Immature natural killer cell (primary cell): ENCODE measurements at places on chromosomes 13 and 19.

- no peak for DNase-seq
- no peak overlapping the region for H3K27ac ChIP-seq
- peaks cover 8% of the 10 kb centered on the region for H3K27me3 ChIP-seq
- no peak overlapping the region for H3K4me3 ChIP-seq
- no peaks in the 10 kb centered on the region for H3K4me1 ChIP-seq
Observed at GRCh38 chr13:93227878-93228642, 1.5 kb downstream of the GPC6 start.

GRCh38 chr19:2582984-2583956 is 107.3 kb downstream of the GADD45B start:
- H3K4me3 ChIP-seq = no peak overlapping the region
- H3K27ac ChIP-seq = no peak overlapping the region
- H3K27me3 ChIP-seq = peaks cover 2% of the 10 kb centered on the region
- H3K4me1 ChIP-seq = peaks cover 2% of the 10 kb centered on the region

DNA sequence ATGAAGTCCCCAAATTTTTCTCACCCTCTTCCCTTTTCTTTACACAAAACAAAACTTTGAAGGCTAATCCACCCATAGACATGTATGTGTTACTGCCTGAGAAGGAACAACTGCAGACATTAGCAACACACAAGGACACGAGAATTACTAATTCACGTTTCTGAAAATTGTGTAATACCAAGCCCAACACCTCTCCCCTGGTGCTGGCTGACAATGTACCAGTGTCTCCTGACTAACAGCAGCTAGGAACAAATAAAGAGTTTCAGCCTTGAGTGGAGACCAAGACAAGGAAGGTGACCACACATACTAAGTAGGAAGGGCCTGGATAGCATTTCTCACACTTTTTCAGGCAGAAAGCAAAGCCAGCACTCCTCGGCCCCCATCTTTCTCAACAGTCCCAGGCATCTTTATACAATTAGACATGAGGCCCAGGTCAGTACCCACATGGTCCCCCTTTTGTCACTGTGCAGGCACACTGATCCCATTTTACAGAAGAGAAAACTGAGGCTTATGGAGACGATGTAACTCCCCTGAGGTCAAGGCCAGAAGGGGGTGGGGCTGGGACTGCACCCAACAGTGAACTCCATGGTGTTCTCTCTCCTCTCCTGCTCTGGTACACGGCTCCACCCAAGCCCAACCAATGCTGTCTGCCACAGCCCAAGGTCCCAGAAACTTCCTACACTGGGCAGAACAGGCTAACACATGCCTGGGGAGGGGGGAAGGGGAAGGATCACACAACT is 8.7 kb downstream of the BRD4 start:
- H3K4me3 ChIP-seq = peak overlapping the region; percentile 25
- H3K4me1 ChIP-seq = peaks cover 88% of the 10 kb centered on the region
- H3K36me3 ChIP-seq = no peaks in the 10 kb centered on the region
- peak overlapping the region; percentile 47 for H3K27ac ChIP-seq

DNA sequence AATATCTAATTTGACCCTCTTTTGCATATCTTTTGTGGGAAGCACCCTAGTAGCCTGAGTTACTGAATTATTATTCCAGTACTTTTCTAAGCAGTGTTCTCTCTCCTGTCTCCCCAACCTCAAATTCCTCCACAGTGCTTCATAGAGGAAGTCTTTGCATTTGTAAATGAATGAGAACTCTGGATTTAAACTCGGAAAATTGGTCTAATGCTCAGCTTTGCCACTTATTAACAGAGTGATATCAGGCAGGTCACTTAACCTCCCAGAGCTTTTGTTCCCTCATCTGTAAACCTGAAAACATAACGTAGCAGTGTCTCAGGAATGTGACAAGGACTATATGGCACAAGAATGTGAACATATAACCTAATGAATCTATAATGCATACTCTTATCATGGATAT is 26.2 kb downstream of the FREM2 start:
- H3K36me3 ChIP-seq = no peaks in the 10 kb centered on the region
- H3K4me1 ChIP-seq = no peaks in the 10 kb centered on the region
- DNase-seq = no peak

DNA sequence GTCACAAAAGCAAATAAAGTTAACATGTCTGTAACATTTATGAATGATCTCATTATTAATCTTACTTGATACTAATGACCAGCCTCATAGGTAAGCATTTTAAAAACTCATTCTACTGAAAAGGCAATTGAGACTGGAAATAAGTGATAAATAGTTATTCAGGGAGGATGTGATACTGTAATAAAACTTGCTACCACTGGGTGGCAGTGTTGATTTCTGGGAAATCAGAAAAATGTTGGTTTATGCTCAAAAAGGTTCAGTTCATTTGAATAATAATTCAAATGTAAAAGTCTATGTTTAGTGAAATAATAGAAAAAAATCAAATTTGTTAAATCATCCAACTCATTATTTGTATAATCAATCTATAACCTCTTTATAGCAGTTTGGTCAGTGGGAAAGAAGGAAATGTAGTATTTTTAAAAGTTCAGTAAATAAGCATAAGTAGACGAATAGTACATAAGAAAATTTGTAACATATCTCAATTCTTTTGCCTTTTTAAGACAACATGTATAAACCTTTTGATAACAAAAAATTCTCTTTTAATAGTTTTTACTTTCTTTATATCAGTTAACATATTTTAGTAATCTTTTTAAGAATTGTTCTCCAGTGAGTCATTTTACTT is 9.6 kb downstream of the ABHD13 start:
- H3K27ac ChIP-seq = peak overlapping the region; percentile 67
- H3K27me3 ChIP-seq = no peaks in the 10 kb centered on the region
- peak; percentile 29 for DNase-seq
- H3K36me3 ChIP-seq = peaks cover 9% of the 10 kb centered on the region

GRCh38 chr13:49540552-49540951 is 44.8 kb downstream of the PHF11 start:
- H3K36me3 ChIP-seq = peaks cover 56% of the 10 kb centered on the region
- no peak for DNase-seq
- no peak overlapping the region for H3K4me3 ChIP-seq
- peaks cover 9% of the 10 kb centered on the region for H3K4me1 ChIP-seq
- H3K27ac ChIP-seq = peak overlapping the region; percentile 12

GRCh38 chr19:2848616-2849015 is 7.3 kb downstream of the ZNF555 start:
- H3K27me3 ChIP-seq = no peaks in the 10 kb centered on the region
- H3K4me1 ChIP-seq = peaks cover 18% of the 10 kb centered on the region
- no peak overlapping the region for H3K27ac ChIP-seq
- no peak overlapping the region for H3K4me3 ChIP-seq

GRCh38 chr19:3257071-3257470 is 32.6 kb downstream of the CELF5 start:
- no peaks in the 10 kb centered on the region for H3K36me3 ChIP-seq
- DNase-seq = no peak
- no peaks in the 10 kb centered on the region for H3K4me1 ChIP-seq
- no peak overlapping the region for H3K4me3 ChIP-seq
- H3K27me3 ChIP-seq = peaks cover 7% of the 10 kb centered on the region

- peaks cover 2% of the 10 kb centered on the region for H3K4me1 ChIP-seq
- no peaks in the 10 kb centered on the region for H3K36me3 ChIP-seq
- H3K27ac ChIP-seq = no peak overlapping the region
- H3K27me3 ChIP-seq = peaks cover 4% of the 10 kb centered on the region
- no peak overlapping the region for H3K4me3 ChIP-seq
- DNase-seq = no peak
Observed at GRCh38 chr19:9075064-9075949, 11.6 kb upstream of the OR1M1 start.

- no peaks in the 10 kb centered on the region for H3K36me3 ChIP-seq
- peak; percentile 74 for DNase-seq
- H3K27ac ChIP-seq = peak overlapping the region; percentile 97
- H3K4me1 ChIP-seq = peaks cover 68% of the 10 kb centered on the region
- H3K27me3 ChIP-seq = peaks cover 4% of the 10 kb centered on the region
Observed at GRCh38 chr19:16594681-16595091, 22.5 kb upstream of the SLC35E1 start.

- no peak overlapping the region for H3K27ac ChIP-seq
- H3K4me3 ChIP-seq = peak overlapping the region; percentile 40
- no peaks in the 10 kb centered on the region for H3K36me3 ChIP-seq
- peaks cover 9% of the 10 kb centered on the region for H3K4me1 ChIP-seq
- no peak for DNase-seq
- H3K27me3 ChIP-seq = no peaks in the 10 kb centered on the region
Observed at GRCh38 chr19:927780-928401, 2.1 kb downstream of the ARID3A start.

DNA sequence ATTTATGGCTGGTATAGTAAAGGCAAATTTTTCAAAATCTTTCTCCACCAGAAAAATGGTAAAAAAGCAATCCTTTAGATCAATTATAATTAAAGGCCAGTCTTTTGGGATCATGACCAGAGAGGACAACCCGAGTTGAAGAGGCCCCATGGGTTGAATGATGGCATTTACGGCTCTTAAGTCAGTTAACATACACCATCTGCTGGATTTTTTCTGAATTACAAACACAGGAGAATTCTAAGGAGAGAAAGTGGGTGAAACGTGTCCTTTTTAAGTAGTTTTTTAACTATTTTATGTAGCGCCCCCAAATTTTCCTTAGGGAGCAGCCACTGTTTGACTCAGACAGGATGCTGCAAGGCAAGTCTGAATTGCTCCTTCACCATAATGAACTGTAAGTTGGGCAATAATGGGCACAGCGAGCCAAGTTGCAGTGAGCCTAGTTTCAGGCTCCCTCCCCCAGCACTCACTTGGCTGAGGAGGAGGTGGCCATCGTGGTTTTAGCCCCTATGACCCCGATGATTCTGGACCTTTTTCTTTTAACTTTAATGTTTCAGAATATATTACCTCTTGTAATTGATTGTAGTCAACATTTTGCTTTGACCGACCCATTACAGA is 13.6 kb upstream of the ZNF611 start:
- H3K4me3 ChIP-seq = no peak overlapping the region
- H3K27ac ChIP-seq = no peak overlapping the region
- peaks cover 25% of the 10 kb centered on the region for H3K4me1 ChIP-seq
- peak; percentile 49 for DNase-seq
- H3K27me3 ChIP-seq = no peaks in the 10 kb centered on the region

- H3K4me1 ChIP-seq = peaks cover 28% of the 10 kb centered on the region
- peak; percentile 80 for DNase-seq
- peak overlapping the region; percentile 92 for H3K27ac ChIP-seq
- H3K27me3 ChIP-seq = no peaks in the 10 kb centered on the region
- H3K4me3 ChIP-seq = peak overlapping the region; percentile 22
Observed at GRCh38 chr19:6521718-6522646, 8.8 kb upstream of the TNFSF9 start.

- H3K4me3 ChIP-seq = no peak overlapping the region
- H3K27me3 ChIP-seq = peaks cover 2% of the 10 kb centered on the region
- DNase-seq = no peak
Observed at GRCh38 chr13:37481885-37482227, 116.7 kb downstream of the POSTN start.

- H3K36me3 ChIP-seq = no peaks in the 10 kb centered on the region
- no peak for DNase-seq
- no peak overlapping the region for H3K27ac ChIP-seq
- no peak overlapping the region for H3K4me3 ChIP-seq
- no peaks in the 10 kb centered on the region for H3K4me1 ChIP-seq
- H3K27me3 ChIP-seq = no peaks in the 10 kb centered on the region
Observed at GRCh38 chr13:29479716-29480492, 115.6 kb downstream of the SLC7A1 start.

DNA sequence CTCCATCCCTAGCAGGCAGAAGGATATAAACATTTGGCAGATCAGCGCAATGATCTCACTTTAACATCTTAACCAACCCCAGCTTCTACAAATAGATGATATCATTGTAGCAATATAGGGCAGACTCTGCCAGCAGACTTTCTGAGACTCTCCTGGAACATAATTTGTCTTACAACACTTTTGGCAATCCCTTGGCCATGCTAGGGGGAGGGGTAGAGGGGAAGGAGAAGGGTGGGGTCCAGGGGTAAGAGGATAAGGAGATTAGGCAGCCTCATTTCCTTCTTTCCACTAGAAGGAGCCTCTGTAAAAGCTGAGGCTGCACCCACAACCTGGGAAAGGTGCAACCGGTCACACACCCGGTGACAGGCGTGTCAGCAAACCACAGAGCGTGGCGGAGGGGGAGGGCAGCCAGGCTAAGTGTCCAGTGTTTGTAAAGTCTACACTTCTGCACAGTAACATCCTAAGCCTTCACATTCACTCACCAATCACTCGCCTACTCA is 8.7 kb upstream of the UBAC2 start:
- no peaks in the 10 kb centered on the region for H3K36me3 ChIP-seq
- H3K27ac ChIP-seq = no peak overlapping the region
- peaks cover 17% of the 10 kb centered on the region for H3K4me1 ChIP-seq

DNA sequence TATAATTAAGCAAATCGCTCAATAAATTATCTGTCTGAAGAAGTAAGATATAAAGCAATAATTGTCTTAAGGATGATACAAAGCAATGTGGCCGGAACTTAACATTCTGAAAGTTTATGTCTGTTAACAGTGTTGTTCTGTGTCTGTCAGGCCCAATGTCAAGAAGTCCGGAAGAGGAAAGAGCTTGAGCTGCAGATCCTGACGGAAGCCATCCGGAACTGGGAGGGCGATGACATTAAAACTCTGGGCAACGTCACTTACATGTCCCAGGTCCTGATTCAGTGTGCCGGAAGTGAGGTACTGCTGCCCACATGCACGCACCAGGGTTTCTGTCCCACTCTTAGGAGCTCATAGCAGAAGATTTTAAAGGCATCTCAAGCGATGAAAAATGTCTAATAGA is 45.1 kb upstream of the TEX29 start:
- H3K36me3 ChIP-seq = peaks cover 47% of the 10 kb centered on the region
- H3K27ac ChIP-seq = no peak overlapping the region
- DNase-seq = no peak
- H3K27me3 ChIP-seq = peaks cover 3% of the 10 kb centered on the region

- peaks cover 2% of the 10 kb centered on the region for H3K27me3 ChIP-seq
- peaks cover 15% of the 10 kb centered on the region for H3K4me1 ChIP-seq
- H3K27ac ChIP-seq = no peak overlapping the region
- H3K36me3 ChIP-seq = peaks cover 14% of the 10 kb centered on the region
Observed at GRCh38 chr19:23801803-23802202, 43.1 kb upstream of the ZNF681 start.

DNA sequence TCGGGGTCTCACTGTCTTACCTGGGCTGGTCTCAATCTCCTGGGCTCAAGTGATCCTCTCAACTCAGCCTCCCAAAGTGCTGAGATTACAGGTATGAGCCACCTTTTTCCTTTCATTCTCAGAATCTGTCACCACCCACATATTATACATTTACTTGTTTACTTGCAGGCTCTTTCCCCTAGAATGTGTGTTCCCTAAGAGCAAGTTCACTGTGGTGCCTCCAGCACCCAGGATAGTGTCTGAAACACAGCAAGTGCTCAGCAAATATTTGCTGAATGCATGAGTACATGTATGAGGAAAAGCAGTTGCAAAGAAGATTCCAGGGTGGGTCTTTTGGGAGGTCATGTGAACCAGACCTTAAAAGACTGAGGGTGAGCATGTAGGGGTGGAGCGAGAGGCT is 96.8 kb downstream of the RGCC start:
- H3K27me3 ChIP-seq = no peaks in the 10 kb centered on the region
- H3K36me3 ChIP-seq = no peaks in the 10 kb centered on the region
- no peak overlapping the region for H3K4me3 ChIP-seq
- H3K27ac ChIP-seq = no peak overlapping the region
- no peaks in the 10 kb centered on the region for H3K4me1 ChIP-seq

GRCh38 chr13:99909097-99909835 is 62.3 kb downstream of the ZIC5 start:
- DNase-seq = no peak
- H3K4me1 ChIP-seq = no peaks in the 10 kb centered on the region
- peaks cover 8% of the 10 kb centered on the region for H3K27me3 ChIP-seq
